ENCODE measurements at places on chromosomes 5 and 9.

GRCh38 chr9:19689328-19690101 is 99.3 kb downstream of the SLC24A2 start:
- no peak for DNase-seq

DNA sequence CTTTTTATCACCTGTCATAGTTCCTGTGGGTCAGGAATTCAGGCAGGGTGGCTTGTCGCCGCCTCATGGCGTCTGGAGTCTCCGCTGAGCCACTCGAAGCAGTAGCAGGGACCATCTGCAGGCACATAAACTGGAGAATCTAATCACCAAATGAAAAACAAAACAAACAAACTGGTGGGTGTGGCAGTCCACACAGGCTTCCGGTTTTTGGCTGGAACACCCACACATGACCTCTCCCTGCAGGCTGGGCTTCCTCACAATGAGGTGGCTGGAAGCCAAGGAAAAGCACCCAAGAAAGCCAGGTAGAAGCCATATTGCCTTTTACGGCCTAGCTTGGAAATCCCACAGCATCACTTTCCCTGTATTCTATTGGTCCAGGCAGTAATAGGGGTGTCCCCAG is 197.0 kb downstream of the SYK start:
- DNase-seq = no peak

DNA sequence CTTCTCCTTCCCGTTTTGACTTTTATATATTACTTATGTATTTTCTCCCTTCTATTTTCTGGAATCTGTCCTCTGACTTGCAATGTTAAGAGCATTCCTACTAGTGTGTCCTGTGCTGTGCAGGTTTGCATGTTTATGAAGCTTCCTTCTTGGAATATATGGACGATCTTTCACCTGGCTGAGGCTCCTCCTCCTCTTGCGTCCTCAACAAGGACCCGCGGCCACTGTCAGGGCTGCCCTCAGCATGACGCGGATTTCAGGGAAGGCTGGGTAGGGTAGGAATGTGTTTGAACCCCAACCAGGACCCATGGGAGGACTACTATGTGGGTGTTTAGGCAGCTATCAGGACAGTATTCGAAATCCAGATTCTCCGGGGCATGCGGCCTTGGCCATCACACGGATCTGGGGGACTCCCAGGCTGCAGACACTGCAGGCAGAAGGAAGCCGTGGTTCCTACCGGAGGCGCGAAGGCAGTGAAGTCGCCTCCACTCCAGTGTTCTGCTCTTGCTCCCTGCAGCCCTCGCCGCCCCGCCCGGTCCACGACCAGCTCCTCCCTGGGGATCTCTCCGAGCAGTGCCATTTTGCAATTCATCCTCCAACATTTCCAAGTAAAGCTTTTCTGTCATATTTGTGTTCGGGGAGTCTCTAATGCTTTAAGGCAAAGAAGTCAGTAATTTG is 37.0 kb upstream of the OSMR start:
- no peak for DNase-seq

GRCh38 chr9:136644593-136645351 is 17.9 kb upstream of the EGFL7 start:
- DNase-seq = peak; percentile 37

DNA sequence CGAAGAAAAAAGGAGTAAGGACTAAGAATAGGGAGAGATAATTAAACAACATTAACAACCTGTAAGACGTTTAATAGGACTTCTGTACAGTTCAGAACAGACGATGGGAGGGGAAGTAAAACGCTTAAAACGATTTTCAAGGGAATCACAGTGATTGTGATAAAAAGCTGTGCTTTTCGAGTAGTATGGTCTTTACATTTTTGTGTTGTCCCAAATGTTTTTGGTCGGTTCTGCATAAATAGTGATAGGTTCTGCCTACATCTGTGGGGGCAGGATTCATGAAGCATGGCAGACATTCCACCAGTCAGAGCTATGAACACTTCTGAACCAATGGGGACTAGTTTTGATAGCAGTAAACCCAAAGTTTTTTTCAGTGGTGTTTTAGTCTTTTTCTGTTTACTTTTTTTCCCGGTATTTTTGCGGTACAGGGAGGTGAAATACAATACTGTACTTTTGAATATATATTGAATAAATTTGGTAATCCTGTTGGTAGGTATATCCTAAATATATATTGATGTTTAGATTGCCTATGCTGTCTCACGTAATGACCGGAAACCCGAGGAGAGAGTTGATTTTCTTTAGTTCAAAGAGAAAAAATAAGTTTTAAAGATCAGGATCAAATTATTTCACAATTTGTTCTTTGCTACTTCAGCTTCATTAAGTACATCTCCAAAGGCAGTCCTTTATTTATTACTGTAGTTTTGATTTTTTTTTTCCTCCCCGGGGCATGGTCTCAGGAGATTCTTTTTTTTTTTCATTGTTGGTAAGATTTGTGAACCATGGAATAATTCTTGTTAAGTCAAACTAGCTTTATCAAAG is 1.3 kb downstream of the ERBIN start:
- DNase-seq = no peak

- no peak for DNase-seq
These were observed 30.3 kb upstream of the STING1 start for GRCh38 chr5:139512786-139513390.

- DNase-seq = no peak
These were observed 140.8 kb downstream of the BNC2 start for GRCh38 chr9:16729651-16730050.

- no peak for DNase-seq
These were observed 154.5 kb downstream of the CWC27 start for GRCh38 chr5:64923151-64923685.

DNA sequence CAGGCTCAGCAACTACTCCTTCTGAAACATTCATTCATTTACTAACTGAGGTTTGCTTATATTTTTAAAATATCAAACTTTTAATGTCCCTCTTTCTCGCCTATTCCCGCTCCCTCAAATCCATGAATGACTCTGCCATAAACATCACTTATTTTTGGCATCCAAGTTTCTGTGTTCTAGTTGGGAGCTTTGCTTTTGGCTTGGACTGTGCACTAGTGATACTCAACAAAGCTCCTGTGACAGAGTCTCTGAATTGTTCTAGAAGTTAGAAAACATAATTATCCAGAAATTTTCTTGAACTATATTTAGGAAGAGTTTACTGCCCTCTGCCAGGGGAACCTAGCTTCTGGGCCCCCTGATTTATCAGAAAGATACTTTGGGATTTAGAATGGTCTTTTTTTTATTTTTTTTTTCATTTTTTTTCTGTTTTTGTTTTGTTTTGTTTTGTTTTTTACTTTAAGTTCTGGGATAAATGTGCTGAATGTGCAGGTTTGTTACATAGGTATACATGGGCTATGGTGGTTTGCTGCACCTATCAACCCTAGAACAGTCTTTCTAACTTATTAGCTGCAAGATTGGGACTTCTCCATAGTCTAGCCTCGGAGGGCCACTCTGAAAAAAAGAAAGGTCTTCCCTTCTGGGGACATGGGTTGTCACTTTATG is 64.7 kb upstream of the PTGER4 start:
- DNase-seq = no peak

DNA sequence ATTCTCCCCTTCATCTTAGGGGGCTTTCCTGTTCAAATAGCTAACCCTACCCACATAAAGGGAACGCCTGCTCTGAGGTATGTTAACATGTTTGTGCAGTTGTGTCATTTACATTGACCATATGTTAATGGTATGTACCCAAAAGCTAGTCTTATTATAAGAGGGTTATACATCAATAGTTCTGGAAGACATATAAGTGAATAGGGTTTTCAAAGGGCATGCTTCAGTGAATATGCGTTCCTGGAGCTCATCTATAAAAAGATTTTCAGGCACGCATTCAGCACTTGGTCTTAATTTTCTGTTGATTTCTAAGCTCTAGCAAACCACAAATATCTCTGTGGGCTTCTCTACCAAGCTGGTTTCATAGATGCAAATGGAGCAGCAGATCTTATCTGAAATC is 766.1 kb downstream of the IRX1 start:
- DNase-seq = no peak

DNA sequence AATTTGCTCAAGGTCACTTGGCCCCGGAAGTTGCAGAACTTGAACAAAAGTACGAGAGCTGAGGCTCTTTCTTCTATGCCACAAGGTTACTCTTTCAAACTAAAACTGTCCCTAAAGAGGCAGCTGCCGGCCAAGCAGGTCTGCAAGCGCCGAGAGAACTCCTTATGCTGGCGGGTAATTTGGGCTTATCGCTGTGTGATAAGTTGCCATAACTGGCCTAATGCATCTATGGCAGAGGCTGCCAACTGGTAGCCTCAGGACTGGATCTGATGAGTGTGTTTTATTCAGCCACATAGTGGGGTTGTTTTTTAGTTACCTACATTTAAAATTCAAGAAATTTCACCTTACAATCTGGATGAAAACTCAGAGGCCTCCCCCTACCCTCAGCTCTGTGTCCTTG is 68.1 kb upstream of the SPOCK1 start:
- no peak for DNase-seq

DNA sequence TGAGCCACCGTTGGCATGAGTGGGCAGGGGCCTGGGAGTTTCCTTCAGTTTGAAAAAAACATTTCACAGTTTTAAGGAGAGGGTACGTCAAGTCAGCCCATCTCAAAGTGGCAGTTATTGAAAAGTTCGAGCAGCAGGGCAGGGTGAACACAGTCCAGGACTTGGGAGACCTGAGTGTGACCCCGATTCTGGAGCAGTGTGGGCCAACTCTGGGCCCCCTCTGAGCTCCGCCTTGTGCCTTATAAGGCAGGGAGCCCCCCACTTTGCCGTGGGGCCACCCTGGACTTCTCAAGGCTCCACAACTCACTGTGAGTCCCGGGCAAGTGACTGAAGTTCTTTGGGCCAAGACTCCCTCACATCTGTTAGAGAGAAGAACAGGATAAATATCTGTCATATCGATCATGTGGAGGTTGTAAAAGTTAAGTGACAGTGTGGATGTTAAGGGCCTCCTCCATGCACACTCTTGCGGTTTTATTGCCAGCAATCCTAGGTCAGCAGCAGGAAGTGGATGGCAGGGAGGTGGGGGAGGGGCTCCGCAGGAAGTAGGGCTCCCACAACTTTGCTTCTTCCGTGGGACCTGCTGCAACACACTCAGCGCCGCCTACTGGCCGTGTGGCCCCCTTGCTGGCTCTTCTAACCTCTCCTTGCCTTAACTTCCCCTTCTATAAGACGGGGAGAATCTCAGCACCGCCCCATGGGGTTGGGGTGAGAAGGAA is 38.4 kb downstream of the HRH2 start:
- peak; percentile 47 for DNase-seq

- DNase-seq = no peak
These were observed 114.4 kb downstream of the TENT4A start for GRCh38 chr5:6827526-6828219.

- no peak for DNase-seq
These were observed 56.8 kb downstream of the GLIS3 start for GRCh38 chr9:4243113-4243512.

- DNase-seq = no peak
These were observed 15.0 kb upstream of the RPS14 start for GRCh38 chr5:150464554-150465012.

DNA sequence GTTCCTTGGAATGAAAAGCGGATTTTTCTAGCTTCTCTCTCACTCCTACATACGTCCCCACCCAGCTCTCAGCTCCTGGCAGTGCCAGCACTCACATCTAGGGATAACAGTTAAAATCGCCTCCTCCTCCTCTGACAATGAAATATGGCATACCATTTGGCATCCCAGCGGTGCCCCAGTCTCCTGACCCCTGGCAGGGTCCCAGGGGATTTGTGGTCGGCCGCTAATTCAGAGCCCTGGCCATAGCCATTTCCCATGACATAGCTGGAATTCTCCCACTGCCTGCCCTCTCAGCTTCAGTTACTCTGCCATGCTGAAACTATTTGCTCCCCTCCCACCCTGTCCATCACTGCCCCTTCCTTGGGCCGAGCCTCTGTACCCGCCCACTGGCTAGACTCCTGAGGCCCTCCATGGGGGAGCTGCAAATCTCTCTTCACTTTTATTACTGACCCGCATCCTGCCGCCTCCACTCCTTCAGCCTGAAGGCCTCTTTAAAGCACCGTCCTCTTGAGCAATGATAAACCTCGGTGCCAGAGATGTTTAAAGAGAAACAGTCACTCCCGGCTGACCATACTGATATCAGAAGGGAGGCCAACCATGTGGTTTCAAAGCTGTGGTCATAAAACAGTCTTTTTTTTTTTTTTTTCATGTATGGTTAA is 139.8 kb downstream of the SLIT3 start:
- DNase-seq = no peak

GRCh38 chr5:98259595-98259994 is 513.9 kb upstream of the RGMB start:
- DNase-seq = no peak

- DNase-seq = no peak
These were observed 216.2 kb upstream of the PIK3R1 start for GRCh38 chr5:67999391-67999790.

DNA sequence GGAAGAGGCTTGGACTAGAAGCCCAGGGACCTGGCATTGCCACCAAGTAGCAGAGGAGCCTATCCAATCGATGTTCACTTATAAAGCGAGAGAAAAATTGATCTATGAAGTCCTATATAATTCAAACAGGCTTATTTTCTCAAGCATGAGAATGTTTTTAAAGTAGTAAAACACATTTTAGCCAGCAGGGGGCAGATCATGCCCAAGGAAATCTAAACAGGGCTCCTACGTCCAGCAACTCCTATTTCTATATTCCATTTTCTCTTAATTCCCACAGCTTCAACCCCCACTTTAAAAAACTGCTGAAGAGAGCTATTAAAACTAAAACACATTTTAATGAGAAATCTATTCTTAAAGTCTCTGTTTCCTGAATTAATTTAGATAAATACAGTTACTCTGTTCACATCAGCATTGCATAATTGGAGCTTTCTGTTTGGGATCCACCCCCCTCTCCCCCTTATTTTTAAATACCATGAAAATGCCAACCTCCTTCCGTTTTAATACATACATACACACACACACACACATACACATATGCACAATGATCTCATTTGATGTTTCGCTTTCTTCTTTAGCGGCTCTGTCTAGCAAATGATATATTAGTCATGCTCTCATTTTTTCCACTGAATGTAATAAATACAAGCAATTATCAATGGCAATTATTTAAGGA is 144.9 kb downstream of the MYO10 start:
- DNase-seq = no peak

GRCh38 chr9:127504887-127505251 is 53.6 kb downstream of the LRSAM1 start:
- no peak for DNase-seq

GRCh38 chr5:71662381-71662780 is 56.7 kb upstream of the CARTPT start:
- DNase-seq = no peak

GRCh38 chr9:71333321-71333720 is 211.9 kb upstream of the TRPM3 start:
- no peak for DNase-seq

DNA sequence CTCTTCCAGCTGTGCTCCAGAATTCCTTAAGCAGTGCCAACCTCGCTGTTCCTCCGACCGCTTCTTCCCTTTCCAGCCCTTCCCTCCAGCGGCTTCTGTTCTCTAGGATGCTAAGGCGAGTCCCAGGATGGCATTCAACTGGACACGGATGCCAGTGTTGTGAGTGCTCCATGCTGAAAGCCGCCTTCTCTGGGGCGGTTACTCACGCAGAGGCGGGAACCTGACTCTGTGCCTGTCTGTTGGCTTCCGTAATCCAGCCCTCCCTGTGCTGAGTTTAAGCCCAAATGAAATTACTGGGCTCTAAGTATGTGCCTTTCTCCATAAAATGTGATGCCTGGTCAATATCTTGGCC is 20.2 kb downstream of the COL5A1 start:
- no peak for DNase-seq

GRCh38 chr5:157888814-157889532 is 30.0 kb upstream of the CLINT1 start:
- DNase-seq = no peak

- DNase-seq = no peak
These were observed 387.7 kb downstream of the BNC2 start for GRCh38 chr9:16482764-16483163.
